Activated CD4-positive, CD25-positive, alpha-beta regulatory T cell treated with anti-CD3 and anti-CD28 coated beads, Interleukin-2, amount 50 U/mL, for 72 hours (primary cell): ENCODE measurements at places on chromosomes 4 and X.

DNA sequence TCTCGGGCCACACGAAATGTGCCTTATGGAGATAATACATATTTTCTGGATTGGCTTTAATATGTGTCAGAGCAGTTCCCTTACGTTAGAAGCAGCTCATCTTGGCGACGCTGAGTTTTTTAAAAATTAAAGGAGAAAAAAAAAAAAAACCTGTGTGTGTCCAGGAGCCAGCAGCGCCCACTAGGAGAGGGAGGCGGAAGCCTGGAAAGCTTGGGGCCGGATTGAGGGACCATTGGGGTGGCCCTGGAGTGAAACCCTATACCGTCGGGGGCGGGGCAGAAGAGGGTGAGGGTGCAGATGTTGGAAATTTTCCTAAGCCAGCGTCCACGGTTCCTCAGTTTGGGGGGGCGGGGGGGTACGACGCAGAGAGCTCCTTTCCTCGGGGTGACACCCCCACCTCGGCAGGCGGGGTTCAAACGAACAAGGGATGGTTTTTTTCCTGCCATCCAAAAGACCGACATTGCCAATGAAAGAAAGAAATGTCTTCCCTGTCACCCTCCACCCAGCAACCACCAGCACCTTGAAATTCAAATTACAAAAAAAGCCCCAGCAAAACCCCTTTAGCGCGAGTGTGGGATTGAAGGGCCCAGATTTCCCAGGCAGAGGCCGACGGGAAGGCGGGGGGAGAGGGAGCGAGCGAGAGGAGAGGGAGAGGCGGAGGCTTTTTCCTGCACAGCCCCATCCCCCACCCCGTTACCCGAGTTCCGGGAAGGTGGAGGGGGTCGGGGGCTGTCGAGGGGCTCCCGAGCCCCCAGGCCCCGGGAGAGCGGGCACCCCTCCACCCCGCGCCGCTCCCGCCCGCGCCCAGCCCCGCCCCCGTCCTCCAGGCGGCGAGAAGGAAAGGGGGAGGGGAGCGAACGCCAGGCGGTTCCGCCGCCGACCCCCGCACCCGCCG, 859 bp downstream of the SMARCA1 start:
- no peak for DNase-seq

DNA sequence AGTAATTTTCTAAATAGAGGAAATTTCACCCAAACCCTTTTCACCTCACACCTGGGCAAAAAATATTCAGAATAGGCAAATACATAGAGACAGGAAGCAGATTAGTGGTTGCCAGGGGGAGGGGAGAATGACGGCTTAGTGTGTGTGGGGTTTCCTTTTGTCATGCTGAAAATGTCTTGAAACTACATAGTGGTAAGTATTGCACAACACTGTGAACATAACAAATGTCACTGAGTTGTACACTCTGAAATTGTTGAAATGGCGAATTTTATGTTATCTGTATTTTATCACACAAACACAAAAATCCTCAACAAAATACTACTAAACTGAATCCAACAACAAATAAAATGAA, 60.7 kb upstream of the PLAC1 start:
- no peak for DNase-seq

DNA sequence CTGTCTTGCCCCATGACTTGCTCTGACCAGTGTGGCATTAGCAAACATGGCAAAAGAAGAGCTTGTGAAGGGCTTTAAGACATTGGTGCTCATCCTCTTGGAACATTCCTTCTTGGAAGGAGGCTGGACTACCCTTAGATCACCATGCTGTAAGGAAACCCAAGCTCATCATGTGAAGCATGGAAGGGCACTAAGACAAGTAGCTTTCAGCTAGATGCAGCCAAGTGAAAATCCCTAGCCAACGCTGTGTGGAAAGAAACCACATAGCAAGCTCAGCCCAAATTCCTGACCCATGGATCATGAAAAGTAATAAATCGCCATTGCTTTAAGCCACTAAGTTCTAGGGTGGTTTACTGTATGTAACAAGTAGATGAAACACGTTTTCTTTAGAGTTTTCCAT, 12.4 kb upstream of the PACRGL start:
- DNase-seq = no peak

DNA sequence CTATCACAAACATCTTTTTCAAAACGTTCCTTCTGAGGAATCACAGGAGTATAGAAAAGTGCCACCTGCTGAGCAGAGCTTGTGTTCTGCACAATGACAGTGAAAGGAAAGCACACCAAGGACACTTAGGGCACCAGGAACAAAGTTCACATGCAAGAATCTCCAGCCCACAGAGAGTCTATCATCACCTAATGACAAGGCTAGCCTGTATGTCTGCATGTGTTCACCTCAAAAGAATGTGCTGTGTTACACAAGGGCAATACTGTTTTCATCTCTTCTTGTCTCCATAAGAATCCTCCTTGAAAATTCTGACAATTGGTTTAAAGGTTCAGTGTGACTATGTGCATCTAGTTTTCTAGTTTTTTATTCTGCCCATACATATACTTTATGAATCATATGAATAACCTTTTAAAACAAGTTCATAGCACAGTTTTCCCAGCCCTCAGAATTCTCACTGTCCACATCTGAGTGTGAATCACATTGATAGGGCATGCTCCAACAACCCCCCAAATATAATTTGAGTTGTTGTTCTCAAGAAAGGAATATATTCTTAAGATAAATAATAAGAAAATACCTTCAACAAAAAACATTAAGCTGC, 118.0 kb downstream of the PWWP3B start:
- no peak for DNase-seq

GRCh38 chr4:182853731-182854330, 63.4 kb downstream of the DCTD start:
- DNase-seq = no peak

DNA sequence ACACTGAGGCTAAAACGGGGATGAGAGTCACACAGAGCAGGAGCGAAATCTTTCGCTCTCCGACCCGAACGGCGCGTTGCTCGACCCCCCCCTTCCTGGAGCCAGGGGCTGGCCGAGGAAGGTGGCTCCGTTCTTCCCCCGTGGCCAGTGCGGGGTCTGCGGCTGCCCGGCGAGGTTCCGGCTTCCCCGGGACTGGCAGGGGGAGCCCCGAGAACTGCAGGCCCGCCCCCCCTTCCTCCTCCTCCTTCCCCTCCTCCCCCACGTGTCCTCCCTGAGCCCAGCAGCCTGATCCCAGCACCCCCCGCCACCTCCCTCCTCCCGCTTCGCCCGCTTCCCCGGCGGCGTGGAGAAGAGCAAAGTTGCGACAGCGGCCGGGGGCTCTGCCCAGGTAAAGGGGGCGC, 2.4 kb upstream of the BCORL1 start:
- DNase-seq = peak; percentile 34

DNA sequence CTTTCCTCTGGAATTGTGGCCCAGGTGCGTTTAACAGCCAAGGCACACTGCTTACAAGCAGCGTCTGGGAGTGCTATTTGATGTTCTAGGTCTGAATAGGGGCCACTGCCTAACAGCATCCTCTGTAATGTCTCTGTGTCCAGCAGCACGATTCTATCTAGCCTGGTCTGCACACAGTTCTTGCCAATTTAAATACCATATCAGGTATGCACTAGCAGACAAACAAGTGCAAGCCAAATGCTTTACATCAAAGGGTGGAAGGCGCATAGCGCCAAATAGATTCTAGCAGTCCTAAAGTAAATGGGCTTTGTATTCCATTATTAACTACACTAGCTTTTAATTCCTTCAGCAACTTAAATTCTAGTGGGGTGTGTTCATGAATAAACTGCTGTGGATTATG, 15.8 kb upstream of the UGDH start:
- DNase-seq = no peak

DNA sequence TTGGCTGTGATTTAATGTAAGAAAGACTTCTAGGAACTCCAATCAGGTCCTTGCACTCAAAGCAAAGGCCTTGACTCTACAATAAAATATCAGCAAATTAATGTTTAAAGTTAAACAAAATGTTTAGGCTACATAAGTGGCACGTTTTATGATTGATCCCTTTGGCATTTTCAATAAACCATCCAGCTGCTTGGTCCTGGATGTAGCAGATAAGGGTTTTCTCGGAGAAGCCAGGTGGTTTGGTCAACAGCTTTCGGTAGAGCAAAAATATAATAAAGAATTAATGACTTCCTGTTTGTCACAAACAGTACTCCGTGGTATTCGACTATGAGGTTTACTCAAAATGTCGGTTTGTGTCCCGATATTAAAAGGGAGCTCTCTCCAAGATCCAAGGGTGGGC, 95.8 kb downstream of the GEMIN8 start:
- DNase-seq = no peak

GRCh38 chr4:81722290-81722851, 250.7 kb upstream of the RASGEF1B start:
- DNase-seq = no peak

DNA sequence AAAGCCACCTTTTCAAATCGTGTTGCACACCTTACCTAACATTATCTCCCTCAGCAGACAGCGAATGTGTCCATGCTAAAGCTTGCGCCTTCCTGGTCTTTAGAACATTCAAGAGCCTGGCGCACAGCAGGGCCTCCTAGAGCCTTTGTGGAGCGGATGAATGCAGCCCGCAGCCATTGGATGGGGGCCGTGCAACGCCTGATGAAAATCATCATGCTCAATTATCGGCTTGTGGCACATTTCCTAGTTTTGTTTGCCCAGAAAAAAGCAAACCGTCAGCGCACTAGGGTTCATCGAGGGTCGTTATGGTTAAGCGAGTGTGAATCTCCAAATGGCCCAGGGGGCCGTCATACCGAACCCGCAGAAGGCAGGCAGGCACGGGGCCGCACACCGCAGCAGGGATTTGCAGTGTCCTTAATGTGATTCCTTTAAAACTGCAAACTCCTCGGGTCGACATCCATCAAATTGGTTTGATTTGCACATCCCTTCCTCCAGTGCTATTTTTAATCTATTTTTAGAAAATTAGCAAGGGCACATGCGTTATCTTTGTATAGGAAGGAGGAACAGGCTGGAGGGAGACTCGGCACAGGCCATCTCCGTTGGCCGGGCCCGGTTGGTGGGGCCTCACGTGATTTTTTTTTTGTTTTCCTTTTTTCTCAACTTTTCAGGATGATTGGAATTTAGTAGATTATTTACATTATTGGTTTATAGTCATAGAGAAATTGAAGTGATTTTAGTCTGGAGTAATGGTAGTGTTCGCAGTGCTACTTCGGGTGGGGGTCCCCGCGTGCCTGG, 53.1 kb downstream of the ABLIM2 start:
- no peak for DNase-seq

DNA sequence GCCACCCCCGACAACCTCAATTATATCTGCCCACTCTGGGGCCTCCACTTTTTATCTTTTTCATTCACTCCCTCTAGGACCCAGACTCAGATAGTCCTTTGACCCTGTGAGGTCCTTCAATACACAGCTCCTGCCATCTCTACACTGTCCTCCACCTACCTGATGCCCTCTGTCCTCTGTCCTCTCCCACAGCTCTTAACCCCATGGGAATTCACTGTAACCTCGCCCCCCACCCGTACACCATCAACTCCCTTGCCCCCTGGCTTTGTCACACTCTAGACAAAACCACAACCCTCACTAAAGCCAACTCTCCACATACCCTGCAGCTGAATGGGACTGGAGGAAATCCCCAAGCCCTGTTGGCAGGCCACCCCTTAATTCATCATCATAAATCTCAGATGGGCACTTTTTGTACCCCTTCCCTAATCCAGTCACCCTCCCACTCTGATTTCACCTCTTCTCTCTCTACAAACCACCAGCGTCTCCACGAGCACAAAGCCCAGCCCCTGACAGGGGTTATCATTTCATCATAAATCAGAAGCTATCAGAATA, 52.3 kb upstream of the ENPP6 start:
- no peak for DNase-seq

- no peak for DNase-seq
Observed at GRCh38 chr4:7332216-7333023, 102.3 kb downstream of the PSAPL1 start.

DNA sequence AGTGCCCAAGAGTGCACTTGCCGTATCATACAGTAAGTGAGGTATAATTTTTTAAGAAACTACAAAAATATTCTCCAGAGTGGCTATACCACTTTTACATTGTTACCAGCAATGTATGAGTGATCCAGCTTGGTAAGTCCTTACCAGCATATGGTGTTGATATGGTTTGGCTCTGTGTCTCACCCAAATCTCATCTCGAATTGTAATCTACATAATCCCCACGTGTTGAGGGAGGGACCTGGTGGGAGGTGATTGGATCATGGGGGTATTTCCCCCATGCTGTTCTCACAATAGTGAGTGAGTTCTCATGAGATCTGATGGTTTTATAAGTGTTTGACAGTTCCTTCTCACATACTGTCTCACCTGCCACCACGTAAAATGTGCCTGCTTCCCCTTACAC, 44.8 kb downstream of the RBMX start:
- DNase-seq = no peak

DNA sequence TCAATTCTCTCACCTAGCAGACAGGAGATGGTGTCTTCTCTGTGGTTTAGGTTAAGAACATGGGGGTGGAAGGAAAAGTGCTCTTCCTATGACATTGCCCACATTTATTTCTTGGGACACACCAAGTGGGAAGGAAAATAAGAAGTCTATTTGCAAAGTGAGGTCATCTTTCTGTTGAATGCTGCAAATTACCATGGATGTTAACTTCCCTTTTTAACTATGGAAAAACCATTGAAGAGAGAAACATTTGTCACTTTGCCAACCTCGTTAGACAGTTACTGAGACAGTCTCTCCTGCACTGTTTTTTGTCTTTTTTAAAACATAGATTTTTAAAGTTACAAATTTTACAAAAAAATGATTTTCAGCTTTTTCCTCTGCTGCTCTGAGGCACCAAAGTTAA, 72.8 kb upstream of the BEND4 start:
- no peak for DNase-seq

DNA sequence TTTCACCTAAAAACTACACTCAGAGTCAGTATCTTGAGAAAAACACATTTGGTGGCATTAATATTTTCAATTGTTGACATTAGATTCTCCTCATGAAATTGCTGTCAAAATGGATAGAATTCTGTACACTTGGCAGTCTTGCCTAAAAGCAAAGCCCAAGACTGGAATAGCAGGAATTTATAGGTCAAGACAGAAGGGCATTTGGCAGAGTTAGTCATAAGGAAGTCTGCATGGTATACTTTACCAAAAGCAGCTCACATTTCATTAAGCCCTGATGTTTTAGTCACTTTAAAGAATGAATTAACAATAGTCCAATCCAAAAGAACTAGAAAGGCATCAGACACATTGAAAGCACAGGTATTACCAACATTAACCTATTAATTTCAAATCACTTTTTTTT, 7.1 kb downstream of the CCDC160 start:
- no peak for DNase-seq

GRCh38 chr4:164617911-164618310, 136.0 kb upstream of the SMIM31 start:
- no peak for DNase-seq

GRCh38 chr4:170307182-170307581, 217.4 kb upstream of the AADAT start:
- no peak for DNase-seq

DNA sequence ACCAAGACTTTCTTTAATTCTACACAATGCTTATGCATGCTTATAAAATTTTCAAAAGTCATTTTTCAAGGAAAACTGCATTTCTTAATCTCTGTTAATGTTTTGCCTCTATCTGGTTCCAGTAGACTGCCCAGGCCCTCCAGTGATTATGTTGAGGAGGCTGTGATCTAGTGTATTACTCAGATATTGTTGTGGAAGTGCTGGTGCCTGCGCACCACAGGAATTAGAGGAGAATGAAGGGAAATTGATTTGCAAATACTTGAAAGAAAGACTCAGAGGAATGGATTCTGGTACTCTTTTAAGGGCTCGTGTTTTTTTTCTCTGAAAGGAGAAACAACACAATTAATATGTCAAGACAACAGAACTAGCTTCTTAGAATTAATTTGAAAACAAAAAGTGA, 1015.1 kb downstream of the RPA4 start:
- no peak for DNase-seq
